ENCODE measurements at places on chromosomes 2 and 18. TPM values are rescaled to one million over a fixed set of nuclear protein-coding genes. Genes with fewer than 3 reads are reported as not detected.

The EPHA4 gene
- total RNA-seq = 16.7 TPM

The PARD3B gene
- 2.0 TPM for total RNA-seq

The TUBA3E gene
- total RNA-seq = not detected

The UGP2 gene
- total RNA-seq = 54.8 TPM

The VAMP5 gene
- total RNA-seq = 52.6 TPM
